Activated T-cell treated with anti-CD3 and anti-CD28 coated beads for 48 hours (primary cell): ENCODE measurements at places on chromosomes 3 and 15.

DNA sequence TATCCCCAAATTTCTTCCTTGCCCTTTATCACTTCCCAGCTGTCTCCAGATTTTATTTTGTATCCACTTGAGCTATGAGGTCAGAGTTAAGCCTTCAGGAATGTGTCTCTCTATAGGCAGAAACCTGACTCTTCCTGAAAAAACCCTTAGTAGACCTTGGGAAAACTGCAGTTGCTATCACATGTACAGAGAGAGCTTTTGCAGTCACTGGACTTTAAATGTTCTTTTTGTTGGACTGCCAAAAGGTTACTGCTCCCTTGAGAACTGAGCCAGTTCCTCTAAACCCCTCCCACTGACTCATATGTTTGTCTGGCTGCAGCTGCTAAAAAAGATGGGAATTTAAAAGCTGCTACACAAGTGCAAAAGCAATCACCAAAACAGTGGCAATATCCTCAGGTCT, 169.1 kb upstream of the CCDC54 start:
- no peak for DNase-seq

GRCh38 chr3:9398700-9399336, 1.4 kb downstream of the SETD5 start:
- no peak for DNase-seq

DNA sequence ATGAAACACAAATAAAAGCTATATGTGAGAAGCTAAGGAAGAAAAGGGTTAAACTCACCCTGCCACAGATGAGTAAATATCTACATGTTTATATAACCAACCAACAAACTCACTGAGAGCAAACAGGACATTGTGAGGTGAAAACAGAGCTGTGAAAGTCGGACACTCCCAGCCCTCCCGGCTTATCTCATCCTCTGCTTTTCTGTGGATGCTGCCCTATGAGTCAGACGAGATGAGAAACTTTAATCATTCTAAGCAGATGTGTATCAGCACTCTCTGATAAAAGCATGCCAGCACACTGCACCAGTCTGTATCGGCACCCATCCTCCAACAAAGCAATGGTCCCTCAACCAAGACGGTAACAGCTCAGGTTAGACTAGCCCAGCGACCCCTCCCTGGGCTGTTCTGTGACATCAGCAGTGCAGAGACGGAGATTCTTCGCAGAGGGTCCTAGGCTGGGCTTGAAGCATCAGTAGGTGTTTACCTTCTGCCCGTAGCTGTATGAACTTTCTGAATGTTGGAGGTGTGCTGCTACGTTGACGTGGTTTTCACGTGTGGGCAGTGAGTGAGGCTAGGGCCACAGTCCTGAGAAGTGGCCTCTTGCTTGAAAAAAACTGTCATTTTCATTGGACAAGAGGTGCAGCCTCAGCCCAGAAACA, 119.8 kb upstream of the ALDH1A3 start:
- no peak for DNase-seq

DNA sequence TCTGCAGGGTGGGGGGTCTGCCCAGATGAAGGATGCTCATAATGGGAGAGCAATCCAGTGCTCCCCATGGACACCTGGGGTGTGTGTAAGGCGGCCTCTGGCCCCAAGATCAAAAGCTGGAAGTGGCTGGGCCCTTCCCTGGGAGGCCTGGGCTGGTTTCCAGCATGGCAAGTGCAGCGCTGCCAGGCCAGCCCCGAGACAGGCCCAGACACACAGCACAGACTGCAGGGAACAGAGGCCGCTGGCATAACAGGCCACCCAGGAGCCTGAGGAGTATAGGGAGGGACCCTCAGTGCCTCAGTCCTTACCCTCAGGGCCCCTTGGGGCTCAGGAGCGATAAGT, 10.0 kb downstream of the ITPKA start:
- no peak for DNase-seq

- DNase-seq, result no peak
These were observed 180.4 kb upstream of the COL8A1 start for GRCh38 chr3:99458013-99458412.

GRCh38 chr3:66302288-66302687, 81.5 kb downstream of the SLC25A26 start:
- no peak for DNase-seq

DNA sequence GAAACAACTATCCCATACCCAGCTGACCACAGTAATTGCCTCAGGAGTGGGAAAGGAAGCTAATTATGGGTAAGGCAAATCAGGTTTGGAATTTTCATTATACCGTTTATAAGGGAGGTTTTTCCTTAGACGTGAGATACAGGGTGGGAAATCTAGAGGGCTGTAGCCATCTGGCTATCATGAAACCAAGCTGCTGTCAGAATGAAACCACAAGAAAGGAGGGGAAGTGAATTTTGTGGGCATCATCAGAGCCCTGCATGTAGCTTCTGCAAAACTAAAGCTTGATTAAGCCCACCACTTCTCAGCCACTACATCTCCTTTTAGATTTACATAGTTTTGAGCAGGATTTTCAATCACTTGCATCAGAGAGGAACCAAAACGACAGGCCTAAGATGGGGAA, 893.5 kb downstream of the TUSC7 start:
- no peak for DNase-seq

DNA sequence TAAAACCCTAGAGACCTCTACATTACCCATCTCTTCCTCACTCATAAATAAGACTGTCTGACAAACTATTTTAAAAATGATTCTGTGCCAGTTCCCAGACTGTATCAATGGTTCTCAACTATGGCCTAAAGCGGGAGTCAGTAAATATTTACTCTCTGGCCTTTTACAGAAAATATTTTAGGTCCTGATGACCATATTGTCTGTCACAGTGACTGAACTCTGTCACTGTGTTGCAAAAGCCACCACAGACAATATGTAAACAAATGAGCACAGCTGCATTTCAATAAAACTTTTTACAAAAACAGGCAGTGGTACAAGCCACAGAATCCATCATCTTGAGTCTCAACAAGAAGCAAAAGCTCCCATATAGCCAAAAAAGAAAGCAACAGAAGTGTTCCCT, 45.4 kb downstream of the PLOD2 start:
- DNase-seq, result no peak

GRCh38 chr3:117589454-117589853, 879.9 kb downstream of the TUSC7 start:
- no peak for DNase-seq
